Hematopoietic multipotent progenitor cell treated with erythropoietin and hydrocortisone succinate and interleukin-3 and kit ligand, for 6 days (in vitro differentiated cells): ENCODE measurements at places on chromosomes 1 and 21.

GRCh38 chr1:202159534-202160371 is 649 bp downstream of the PTPN7 start:
- DNase-seq = peak; percentile 91

- DNase-seq = no peak
These were observed 16.2 kb downstream of the ROR1 start for GRCh38 chr1:63789856-63790605.

GRCh38 chr21:45998276-45998701 is 16.7 kb downstream of the COL6A1 start:
- DNase-seq = no peak

- DNase-seq = peak; percentile 26
These were observed 162.4 kb upstream of the POU3F1 start for GRCh38 chr1:38208716-38209632.

GRCh38 chr1:86239490-86239889 is 82.9 kb upstream of the COL24A1 start:
- no peak for DNase-seq

- no peak for DNase-seq
These were observed 31.9 kb upstream of the POFUT2 start for GRCh38 chr21:45319461-45320211.

GRCh38 chr1:19643121-19643520 is 990 bp upstream of the NBL1 start:
- DNase-seq = no peak

GRCh38 chr1:51558375-51558924 is 39.4 kb upstream of the EPS15 start:
- DNase-seq = peak; percentile 21

DNA sequence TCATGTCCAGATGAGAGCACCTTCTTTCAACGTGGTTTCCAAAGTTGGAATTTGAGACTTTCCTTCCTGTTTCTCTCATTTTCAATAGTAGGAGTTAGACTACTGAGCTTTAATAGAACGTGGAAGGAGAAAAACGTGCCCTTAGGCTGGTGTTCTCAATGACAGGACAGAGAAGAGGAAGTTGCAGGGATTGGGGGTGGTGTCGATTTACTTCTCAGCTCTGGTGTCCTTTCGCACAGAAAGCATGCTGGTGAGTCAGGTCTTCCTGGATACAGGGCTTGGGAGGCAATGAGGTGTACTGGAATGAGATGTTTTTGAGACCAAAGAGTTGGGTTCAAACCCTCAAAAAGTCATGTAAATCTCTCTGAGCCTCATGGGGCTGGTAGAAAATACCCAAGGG is 67.1 kb downstream of the HIVEP3 start:
- peak; percentile 32 for DNase-seq

DNA sequence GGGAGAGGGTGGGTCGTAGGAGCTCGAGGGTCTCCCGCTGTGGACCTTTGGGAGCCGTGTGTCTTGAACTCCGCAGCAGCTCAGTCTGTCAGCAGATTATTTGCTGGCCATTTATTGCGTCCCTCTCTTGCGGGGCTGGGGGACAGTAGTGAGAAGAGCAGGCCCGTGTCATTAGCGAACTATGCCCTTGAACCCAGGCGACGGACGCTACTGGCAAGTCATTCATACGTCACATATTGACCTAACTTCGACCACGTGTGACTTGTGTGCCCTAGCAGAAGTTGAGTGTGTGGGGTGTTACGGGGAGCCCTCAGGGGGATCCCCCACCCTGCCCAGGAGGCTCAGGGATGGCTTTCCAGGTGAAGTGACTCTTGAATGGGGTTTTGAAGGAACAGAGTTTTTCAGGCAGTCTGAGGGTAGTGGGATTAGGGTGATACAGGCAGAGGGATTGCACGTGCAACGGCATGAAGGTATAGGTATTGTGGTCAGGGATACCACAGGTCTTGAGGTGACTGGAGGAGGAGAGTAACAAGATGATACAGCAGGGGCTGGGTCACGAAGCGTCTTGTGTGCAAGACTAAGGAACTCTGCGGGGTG is 13.0 kb downstream of the RCC1 start:
- peak; percentile 82 for DNase-seq

- DNase-seq = no peak
These were observed 307.0 kb upstream of the PTBP2 start for GRCh38 chr1:96414598-96414997.

DNA sequence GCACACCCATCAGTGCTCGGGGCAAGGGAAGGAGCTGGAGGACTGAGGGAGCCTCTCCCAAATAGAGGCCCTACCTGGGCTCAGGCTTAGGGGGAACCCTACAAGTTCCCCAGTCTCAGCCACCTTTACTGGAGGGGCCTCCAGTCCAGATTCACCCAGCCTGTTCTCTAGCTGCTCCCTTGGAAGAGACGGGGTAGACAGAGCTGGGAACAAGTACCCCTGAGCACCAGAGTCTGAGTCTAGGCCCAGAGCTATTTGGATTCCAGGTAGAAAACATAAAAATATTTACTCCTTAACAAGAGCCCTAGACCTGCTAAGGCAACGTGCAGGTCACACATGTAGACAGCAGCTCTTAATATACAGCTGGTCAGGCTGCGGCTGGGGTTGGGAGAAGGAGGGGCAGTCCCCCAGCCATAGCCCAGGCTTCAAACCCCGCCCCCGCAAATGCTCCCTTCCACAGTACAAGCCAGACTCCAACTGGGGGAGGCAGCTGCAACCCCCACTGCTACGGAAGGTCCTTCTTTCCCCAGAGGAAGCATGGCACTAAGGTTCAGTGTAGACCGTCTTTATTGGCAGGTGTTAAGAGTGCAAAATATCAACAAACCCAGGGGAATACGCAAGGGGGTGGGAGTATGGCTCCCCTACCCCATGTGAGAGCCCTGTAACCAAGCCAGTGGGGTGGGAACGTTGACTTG is 8.0 kb downstream of the TENT5B start:
- no peak for DNase-seq

- peak; percentile 20 for DNase-seq
These were observed 20.6 kb downstream of the CSF1 start for GRCh38 chr1:109931189-109931731.

- DNase-seq = no peak
These were observed 26.1 kb downstream of the PRDM16 start for GRCh38 chr1:3094863-3095780.

GRCh38 chr1:201656311-201657032 is 117.5 kb downstream of the NAV1 start:
- no peak for DNase-seq

DNA sequence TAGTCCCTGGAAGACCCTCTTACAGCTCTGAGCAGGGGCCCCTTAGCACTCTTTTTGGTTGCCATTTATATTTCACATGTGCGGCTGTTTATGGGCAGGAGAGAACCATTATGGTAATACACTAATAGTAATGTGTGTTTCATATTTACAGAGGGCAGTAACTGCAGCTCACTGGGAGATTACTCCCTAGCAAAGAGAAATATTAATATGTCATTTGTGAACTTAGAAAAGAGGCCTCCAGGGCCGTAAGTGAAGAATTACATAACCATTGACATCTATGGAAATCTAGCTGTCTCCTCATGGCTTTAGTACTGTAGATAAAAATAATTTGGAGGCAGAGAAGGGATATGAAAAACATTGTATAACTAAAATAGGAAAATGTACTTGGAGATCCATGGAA is 23.4 kb upstream of the RGS16 start:
- no peak for DNase-seq

DNA sequence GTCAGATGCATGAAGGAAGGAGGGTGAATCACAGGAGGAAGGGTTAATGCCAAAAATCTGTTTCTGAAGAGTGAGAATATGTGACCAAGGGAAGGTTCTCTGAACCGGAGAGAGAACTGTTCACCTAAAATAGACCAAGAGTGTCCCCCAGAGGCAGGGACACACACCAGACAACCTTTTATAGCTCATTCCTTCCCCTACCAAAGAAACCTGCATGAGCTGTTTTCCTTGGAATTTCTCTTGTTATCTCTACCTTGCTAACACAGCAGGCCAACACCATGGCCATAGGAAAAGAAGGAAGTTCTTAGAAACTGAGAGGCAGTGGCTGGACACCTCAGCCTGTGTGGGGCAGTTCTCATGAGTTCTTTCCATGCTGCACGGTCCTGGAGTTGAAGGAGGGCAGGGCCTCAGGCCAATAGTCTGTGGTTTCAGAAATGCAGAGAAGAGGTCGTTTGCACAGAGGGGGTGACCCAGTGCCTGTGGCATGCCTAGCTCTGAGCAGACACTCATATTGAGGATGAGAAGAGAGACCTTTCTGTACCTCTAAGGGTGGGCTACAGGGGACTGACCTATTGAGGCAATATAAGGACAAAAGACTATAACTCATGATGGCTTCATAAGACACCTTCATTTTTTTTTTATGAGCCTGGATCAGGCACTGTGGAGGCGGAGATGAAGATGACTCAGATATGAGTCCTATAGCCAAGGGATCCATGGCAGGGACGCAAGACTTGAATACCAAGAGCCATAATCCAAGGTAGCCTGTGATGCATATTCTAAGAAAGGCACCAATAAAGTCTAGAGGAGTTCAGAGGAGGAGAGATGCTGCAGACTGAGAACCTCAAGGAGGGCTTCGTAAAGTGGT is 39.4 kb downstream of the IGFN1 start:
- no peak for DNase-seq

DNA sequence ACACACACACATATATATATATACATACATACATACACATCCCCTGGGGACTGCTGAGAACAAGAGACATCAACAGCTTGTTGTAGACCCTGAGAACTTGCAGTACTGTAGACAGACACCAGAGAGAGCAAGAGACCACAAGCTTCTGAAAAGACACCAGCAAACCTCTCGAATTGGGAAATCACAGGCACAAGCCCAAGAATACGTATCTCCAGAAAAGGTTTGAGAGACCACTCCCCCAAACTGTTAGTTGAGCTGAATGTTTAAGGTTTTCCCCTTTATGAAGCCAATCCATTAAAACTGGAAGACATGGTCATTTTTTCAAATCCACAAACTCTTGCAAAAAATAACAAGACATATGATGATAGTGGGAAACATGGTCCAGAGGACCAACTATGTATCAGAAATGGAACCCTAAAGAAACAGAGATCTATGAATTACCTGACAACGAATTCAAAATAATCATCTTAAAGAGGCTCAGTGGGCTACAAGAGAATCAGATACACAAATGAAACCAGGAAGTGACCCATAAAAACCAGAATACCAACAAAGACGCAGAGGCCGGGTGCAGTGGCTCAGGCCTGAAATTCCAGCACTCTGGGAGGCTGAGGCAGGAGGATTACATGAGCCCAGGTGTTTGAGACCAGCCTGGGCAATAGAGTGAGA is 45.1 kb downstream of the SLC2A1 start:
- DNase-seq = peak; percentile 93

DNA sequence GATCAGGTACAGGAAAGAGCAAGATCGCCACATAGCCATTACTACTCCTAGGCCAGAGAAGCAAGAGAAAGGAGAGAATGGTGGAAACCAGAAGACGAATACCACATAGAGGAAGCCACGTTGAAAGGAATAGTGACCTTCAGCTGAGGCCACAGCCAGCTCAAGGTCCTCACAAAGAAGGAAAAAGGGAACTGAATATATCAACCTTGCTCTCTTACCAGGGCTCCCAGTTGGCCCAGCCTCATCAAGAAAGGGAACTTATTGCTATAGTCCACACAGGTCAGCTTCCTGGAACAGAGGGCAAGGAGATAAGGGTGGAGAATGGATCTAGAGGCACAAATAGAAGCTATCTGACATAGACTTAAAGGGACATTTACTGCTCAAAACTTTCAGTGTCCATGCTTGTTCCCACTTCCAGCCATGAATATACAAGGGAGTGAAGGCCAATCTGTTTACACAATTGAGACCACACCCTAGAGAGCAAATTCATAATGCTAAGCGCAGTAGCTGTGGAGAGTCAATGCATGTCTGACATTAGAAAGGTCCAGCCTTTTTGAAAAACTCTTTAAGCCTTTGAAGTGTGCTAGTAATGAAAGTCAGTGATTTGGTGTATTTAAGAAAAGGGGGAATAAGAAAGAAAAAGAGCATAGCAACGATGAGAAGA is 120.7 kb upstream of the ZC3H11B start:
- DNase-seq = no peak

DNA sequence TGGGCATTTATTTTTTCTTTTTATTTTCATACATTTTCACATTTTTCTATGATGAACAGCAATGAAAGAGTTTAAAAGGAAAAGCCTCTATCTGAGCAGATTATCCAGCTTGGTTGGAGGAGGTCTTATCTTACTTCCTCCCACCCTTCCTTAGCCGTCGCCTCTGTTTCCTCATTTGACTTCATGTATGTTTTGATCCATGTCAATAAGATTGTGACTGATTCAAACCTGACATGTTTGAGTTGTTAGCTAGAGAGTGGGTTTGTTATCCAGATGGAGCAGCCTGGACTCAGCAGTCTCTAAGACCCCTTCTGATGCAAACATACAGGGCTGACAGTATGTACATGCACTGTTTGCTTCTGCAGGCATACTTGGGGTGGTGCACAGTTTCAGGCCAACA is 31.2 kb downstream of the MACO1 start:
- peak; percentile 51 for DNase-seq

GRCh38 chr1:39391691-39392679 is 99.5 kb upstream of the BMP8A start:
- no peak for DNase-seq

GRCh38 chr21:29928537-29928936 is 11.3 kb downstream of the GRIK1 start:
- no peak for DNase-seq

DNA sequence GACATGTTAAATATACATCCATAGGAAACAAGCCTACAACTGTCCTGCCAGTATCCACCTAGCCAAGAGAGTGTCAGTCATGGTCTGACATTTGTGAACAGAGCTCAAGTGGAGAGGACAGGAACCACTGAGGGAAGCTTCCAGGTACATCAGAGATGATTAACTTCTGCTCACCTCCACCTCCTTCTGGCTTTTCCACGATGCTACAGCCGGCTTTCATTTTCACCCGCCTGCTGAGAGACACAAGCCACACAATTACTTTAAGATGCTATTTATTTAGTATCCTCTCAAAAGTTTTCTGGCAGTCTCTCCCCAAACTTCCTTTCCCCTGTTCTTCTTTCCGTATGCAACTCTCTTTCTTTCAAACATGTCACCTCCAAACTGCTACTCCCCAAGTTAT is 2.1 kb downstream of the ETV3 start:
- no peak for DNase-seq

- no peak for DNase-seq
These were observed 5.7 kb downstream of the SLC19A1 start for GRCh38 chr21:45536301-45537081.

- no peak for DNase-seq
These were observed 40.0 kb downstream of the FRRS1 start for GRCh38 chr1:99726407-99726806.

GRCh38 chr1:115465802-115466363 is 127.8 kb upstream of the NGF start:
- no peak for DNase-seq

- no peak for DNase-seq
These were observed 456.1 kb upstream of the ADAMTS5 start for GRCh38 chr21:27423038-27423437.

DNA sequence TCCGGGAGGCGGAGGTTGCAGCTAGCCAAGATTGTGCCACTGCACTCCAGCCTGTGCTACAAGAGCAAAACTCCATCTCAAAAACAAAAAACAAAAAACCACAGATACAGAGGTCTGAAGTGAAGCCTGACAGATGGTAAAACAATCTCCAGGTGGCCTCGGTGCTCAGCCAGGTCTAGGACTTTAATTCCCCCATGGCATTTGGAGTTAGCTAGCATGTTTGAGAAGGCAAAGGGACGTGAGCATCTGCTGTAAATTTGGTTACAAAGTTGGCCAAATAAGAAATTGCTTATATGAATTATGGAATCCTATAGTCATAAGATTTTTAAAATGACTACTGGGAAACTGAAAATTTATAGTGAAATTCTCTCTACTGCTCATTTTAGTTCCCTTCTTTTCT is 98.3 kb upstream of the FMN2 start:
- no peak for DNase-seq

GRCh38 chr21:37869661-37870060 is 46.6 kb downstream of the KCNJ6 start:
- DNase-seq = no peak
